ENCODE measurements at places on chromosomes 7 and 10. TPM values are rescaled to one million over a fixed set of nuclear protein-coding genes. Genes with fewer than 3 reads are reported as not detected.
A peak's percentile ranks its signal among the peaks of the same experiment; 100 is the strongest.

C10orf53 gene
- not detected for total RNA-seq

NCAPG2 gene
- total RNA-seq = 8.4 TPM

RPS24 gene
- total RNA-seq = 1,129 TPM

CALCR gene
- total RNA-seq = not detected

ACTL6B gene
- not detected for total RNA-seq

ADCY1 gene
- 13.7 TPM for total RNA-seq

SLC26A3 gene
- total RNA-seq = not detected

IGF2BP3 gene
- 0.48 TPM for total RNA-seq

OR6V1 gene
- total RNA-seq = not detected

CYP3A4 gene
- total RNA-seq = not detected

CLEC2L gene
- 0.57 TPM for total RNA-seq

NUDT13 gene
- total RNA-seq = 2.1 TPM

PRKG1 gene
- total RNA-seq = 96.0 TPM

GRCh38 chr10:132667342-132668047, 118.5 kb downstream of the NKX6-2 start:
- no peak for DNase-seq

- DNase-seq = no peak
Measured at GRCh38 chr10:7130191-7130911, 280.5 kb downstream of the SFMBT2 start.

GRCh38 chr7:36958111-36958733, 233.9 kb upstream of the AOAH start:
- no peak for DNase-seq

- DNase-seq = peak; percentile 92
Measured at GRCh38 chr7:130896898-130897514, 163.0 kb upstream of the KLF14 start.

DNA sequence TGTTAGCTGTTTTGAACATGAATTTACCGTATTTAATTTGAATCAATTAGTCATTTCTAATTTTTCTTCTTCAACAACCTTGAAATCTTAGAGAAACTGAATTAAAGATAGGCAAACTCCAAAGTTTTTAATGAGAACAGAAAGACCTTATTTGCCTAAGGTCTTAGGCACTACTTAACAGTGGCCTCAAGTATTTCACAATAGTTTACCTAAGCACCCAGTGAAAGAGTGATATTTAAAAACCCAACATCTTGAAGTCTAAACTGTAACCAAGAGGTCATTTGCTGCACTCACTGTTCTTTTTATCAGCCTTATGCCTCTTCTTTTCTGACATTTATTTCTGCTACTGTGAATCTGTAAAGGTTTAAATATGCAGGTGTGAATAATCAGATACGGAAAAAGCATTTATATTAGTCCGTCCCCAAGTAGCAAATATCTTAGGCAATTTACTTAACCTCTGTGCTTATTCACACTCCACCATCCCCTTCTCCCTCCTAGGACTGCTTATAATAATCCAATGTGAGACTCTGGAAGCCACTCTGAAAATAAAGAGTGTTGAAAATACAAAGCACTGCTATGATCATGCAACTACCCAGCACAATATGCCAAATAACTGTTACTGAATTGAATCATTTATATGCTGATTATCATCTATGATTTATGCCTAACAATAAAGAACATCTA, 105.7 kb downstream of the ELAPOR2 start:
- no peak for DNase-seq

- peak; percentile 96 for DNase-seq
Measured at GRCh38 chr10:71598621-71599055, 120.9 kb downstream of the C10orf105 start.

DNA sequence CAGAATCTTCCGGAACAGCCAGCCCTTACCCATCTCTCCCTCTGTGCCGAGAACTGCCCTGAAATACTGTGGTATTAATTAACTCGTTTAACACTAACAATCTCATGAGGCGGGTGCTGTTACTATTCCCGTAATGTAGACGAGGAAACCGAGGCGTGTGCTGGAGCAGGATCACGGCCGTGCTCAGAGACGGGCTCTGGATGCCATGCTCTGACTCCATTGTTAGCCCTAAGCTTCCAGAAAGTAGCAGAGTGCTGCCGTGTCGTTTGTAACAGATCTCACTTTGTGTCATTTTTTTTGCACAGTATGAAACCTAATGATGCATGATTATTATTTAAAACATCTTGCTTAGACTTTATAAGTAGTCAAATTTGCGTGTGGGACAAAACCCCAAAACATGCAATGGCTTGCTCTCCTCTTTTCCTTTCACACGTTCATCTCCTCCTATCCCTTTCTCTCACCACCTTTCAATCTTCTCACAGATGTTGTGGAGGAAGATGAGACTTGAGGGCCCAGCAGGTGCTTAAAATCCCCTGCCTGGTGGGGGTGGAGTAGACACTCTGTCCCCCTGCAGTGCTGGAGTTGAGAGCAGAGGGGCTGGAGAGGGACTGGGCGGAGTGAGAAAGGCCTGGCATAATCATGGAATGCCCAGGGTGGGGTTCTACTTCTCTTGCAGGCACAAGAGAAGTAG, 482 bp upstream of the ACTR3C start:
- DNase-seq = no peak

DNA sequence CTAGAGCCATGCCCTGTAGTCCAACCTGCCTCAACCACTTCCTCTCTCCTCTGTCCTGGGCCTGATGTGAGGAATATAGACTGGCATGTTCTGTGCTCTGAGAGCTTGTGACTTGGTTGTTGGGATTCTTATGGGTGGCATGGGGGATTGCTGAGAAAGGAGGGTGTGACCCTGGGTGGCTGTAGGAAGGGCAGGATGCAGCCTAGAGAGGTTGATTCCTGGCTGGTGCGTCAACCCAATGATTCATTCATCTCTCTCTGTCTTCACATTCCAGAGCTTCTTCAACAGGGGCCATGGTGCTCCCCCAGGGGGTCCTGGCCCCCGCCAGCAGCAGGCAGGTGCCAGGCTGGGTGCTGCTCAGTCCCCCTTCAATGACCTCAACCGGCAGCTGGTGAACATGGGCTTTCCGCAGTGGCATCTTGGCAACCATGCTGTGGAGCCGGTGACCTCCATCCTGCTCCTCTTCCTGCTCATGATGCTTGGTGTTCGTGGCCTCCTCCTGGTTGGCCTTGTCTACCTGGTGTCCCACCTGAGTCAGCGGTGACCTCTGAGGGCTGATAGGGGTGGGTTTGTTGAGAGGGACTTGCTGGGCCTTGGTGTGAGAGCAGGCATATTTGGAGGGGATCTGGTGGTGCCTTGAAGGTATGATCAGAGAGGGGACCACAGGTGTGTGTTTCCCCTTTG, 2.6 kb downstream of the FAM241B start:
- DNase-seq = no peak

DNA sequence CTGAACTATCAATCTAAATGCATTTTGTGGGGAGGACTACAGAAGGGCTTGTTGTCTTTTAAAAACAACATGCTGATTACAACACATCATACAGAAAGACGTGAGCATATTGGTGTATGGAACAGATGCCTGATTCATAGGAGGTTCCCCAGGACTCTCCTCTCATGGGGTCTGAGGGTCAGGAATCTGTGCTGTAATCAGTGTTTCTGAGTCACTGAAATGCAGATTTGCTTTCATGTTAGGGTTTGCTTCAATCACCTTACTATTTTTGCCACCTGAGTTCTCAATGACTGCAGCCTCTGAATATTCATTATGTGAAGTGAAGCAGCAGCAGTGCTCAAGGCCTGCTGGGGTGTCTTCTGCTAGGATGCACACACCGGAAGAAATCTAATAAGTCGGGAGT, 550 bp upstream of the ANK3 start:
- DNase-seq = no peak

DNA sequence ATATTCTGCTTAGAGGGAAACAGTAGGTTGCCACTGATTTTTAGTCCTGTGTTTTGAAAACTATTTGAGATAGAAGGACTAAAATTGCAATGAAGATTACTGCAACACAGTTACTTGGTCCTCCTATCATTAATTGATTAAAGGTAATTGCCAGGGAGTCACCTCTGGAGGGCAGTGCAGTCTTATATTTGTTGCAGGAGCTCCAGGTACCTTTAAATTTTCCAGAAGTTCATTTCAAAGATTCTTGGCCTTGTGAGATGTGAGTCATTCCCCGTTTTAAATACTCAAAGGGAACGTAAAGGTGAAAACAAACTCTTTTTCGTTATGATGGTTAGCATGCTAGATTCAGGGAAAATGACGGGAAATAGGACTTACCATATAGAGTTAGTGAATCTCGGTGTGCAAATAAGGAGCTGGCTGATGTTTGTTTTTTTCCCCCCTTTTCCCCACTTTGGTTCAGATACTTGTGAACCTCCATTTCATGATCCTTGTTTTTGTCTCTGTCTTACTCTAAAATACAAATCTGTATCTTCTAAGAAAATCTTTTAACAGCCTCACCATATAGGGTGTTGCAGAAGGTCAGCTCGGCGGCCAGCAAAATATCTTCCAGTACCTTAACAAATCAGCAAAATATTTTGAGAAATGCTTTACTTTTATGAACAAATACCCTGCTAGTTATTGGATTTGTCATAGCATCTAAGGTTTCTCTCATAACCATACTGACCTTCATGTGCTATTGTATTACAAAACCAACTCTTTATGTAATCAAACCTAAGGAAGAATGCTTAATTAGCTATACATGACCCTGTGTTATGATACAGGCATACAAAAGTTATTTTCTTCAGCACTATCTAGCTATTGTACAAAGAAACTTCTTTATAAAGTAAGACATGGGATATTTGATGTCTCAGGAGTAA, 143.0 kb upstream of the HDAC9 start:
- no peak for DNase-seq

- no peak for DNase-seq
Measured at GRCh38 chr10:82850191-82850590, 975.2 kb downstream of the NRG3 start.

- no peak for DNase-seq
Measured at GRCh38 chr7:146892151-146892550, 775.5 kb downstream of the CNTNAP2 start.

DNA sequence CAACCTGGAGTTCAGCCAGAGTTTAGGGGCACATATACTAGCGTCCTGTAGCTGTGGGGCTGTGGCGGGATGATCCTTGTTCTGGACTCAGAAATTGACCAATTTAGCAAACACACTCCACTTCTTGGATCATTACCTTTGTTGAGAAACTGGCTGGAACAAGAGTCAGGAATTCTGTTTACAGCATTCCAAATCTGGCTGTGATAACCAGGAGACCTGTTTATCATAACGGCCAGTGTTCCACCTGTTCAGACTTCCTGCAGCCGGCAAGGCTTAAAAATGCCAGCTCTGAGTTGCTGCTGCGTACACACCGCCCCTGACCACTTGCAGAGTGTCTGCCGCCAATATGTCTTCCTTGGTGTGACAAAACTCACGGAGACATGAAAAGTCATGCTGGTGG, 64.8 kb downstream of the ARMC3 start:
- no peak for DNase-seq

DNA sequence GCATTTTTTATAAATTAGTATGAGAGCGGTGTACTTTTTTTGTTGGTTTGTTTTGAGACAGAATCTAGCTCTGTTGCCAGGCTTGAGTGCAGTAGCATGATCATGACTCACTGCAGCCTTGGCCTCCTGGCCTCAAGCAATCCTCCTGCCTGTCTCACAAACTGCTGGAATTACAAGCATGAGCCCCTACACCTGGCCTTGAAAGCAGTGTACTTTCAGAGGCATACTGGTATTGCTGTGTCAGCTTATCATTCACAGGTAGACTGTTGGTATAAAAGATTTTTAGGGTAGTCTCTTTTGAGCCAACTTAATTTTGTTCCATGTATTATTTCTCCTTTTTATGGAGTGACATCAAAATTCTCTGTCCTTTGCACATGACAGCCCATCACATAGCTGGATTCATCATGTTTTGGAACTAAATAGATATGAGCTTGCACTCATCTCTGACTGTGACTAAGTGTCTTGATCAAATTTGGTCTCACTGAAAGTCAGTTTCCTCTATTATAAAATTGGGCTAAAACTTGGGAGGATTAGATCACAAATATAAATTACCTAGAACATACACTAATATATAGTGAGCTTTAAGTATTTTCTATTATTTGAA, 12.4 kb downstream of the GNAT3 start:
- DNase-seq = peak; percentile 81

DNA sequence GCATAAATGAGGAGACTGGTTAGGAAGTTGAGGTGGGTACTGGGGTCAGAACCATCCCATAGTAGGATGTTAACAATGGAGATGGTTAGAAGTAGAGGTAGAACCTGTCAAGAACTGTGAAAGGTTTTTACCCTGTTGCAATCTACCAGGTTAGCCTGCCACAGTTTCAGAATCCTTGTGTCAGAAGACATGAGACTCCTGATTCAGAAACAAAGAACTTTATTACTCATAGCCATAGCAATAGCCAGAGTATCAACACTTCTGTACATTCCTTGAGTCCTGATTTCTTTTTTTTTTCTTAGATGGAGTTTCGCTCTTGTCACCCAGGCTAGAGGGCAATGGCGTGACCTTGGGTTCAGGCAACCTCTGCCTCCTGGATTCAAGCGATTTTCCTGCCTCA, 200.9 kb downstream of the GRM3 start:
- no peak for DNase-seq

DNA sequence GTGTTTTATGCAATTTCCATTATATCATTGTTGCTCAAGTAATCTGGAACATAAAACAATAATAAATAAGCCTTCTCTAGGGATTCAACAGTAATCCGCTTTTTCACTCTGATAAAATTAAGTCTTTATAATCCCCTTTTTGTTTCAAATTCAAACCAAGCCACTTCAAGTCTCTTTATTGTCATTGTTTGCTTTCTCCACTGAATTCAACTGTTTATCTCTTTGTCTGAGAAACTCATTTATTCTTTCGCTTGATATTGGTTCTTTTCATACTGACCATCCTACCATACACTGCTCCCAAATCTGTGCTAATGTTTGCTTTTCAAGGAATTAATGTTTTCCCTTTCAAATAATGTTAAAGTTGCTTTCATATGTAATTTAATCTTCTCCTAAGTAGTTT, 550.4 kb upstream of the PCDH15 start:
- no peak for DNase-seq
